CD4-positive, alpha-beta T cell treated with Interferon alpha-2 for 1 hour (primary cell): ENCODE measurements at places on chromosomes 4 and X.

- no peak for DNase-seq
Measured at GRCh38 chrX:117487421-117487820, 629.2 kb downstream of the KLHL13 start.

- DNase-seq: no peak
Measured at GRCh38 chr4:111393781-111394180, 751.5 kb upstream of the FAM241A start.

DNA sequence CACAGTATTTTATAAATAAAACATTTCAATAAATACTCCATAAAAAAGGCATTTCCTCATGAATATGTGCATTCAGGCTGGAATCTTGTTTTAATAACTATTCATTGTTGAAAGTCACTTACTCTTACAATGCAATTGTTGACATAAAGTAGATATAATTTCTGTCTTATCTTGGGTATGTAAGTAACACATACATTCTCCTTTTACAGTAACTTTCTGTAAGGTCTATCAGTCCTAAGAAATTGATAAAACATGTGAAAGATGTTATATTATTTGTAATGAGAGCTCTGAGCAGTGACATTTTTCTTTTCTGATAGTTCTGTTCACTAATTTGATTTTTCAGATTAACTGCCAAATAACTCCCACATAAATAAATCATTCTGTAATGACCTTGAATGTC, 1249.2 kb downstream of the STIM2 start:
- no peak for DNase-seq

DNA sequence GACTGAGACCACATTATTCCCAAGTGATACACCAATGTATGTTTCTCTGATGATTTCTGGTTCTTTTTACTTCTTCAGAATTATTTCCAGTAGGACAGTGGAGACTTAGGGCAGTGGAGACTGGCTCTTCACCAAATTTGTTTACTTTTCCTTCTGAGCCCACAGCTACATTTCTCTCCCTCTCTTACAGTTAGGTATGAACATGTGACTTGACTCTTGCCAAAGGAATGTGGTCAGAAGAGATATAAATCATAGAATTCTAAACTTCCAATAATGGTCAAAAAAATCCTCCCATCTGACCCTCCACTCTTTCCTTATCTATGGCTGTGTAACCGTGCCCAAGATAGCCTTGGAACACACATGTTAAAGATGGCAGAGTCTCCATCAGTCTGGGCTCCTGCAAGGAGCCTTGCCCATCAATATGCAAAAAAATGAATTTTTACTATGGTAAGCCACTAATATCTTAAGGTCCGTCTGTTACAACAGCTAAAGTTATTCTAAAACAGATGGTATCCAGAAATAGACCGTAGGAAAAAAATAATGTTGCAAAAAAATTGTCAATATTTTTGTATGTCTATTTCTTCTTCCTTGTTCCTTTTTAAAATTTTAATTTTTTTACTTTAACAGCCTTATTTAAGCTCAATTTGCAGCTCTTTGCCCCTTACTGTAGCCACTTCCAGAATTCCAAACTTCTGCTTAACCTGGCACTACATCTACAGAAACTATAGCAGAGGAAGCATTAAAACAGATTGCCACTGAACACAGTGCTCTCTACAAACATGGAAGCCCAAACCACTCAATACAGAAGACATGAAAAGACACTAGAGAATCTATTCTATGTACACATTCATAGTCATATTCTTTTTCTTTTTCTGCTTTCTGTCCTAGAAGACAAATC, 260.7 kb downstream of the COL25A1 start:
- DNase-seq: no peak

DNA sequence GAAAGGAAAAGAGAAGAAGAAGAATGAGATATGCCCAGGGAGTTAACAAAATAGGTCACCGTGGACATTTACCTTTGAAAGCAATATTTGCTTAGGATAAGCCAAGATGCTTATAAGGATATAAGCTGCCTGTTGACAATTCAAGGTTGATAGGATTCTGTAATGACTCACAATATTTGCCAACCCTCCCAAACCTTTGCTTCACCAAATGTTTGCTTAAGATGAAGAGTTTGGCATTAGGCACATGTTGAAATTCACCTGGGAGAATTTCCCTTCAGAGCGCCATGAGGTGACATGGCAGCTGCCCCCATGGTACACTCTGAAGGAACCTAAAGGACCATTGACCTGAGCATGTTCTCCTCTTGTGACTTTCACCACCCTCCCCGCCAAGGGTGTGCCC, 4.6 kb downstream of the PALLD start:
- DNase-seq: no peak

GRCh38 chr4:38132843-38133662, 172.9 kb downstream of the PTTG2 start:
- no peak for DNase-seq

DNA sequence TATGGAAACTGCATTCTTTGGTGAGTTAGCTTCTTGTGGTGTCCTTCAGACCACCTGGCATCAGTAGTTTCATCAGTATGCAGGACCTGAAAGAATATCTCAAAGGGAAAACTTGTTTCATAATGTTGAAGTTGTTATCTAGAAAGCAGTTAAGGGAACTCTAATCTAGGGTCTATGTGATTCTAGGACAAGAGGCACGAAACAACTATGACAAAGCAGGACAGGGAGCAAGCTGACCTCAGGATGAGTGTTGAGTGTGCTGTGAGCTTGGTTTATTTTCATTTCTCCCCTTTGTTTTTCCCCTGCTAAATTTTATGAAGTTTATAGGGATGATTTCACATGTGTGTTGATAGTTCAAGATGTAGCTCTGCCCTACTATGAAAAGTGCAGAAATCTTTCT, 65.7 kb downstream of the MXRA5 start:
- no peak for DNase-seq

- DNase-seq: no peak
Measured at GRCh38 chr4:52935317-52935716, 73.2 kb downstream of the RASL11B start.

GRCh38 chr4:186695392-186695791, 28.3 kb downstream of the FAT1 start:
- no peak for DNase-seq

DNA sequence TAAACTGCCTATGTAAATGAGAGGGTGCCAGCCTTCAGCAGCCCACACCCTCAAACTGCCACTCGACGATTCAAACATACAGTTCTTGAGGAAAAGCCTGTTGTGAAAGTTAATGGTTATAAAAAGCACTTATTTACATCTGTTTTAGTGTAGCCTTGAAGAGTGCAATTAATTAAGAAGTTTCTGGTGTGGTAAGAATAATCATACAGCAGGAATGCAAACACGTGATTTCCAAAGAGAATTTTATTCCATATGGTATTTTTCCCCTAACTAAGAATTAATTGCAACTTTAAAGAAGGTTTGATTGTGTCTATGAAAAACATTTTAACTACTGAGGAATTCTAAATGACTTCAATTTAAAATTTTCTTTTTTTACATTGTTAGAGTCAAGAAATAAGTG, 176.3 kb upstream of the PITX2 start:
- no peak for DNase-seq

- DNase-seq: no peak
Measured at GRCh38 chrX:119549327-119550016, 15.7 kb downstream of the STEEP1 start.

DNA sequence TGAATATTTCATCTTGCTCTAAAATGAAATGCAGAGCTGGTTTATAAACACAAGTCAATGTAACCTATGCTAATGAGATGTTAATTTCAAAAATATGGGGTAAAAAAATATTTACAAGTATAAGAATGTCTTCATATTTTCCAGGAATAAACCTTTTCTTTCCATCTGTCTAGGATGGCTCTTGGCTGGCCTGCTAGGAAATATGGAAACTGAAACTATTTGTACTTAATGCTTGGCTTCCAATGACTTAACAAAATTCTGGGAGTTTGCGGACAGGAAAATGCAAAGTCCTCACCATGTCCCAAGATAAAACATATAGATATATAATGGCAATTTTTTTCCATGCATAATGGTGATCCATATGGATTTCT, 168.1 kb downstream of the SCFD2 start:
- no peak for DNase-seq

- no peak for DNase-seq
Measured at GRCh38 chr4:43163101-43163792, 270.7 kb downstream of the GRXCR1 start.

- DNase-seq: no peak
Measured at GRCh38 chr4:38779790-38780189, 3.0 kb downstream of the TLR10 start.

GRCh38 chr4:36824682-36825081, 419.9 kb upstream of the NWD2 start:
- DNase-seq: no peak

DNA sequence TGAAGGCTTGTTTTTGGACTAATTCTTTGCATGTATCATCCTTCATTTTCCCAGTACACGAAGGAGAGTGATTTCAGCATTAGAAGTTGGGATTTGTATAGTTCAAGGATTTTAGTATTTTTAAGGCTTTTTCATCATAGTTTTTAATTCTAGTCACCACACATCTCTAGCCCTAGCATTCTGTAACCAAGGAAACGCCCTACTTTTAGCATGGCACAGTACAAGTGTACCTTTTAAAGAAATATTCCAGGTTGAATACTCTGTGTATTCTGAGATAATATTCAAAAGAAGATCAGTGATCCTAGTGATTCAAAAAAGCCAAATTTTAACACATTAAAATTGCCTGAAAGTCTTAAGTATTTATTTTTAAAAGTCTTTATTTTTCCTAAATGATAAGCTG, 150.5 kb downstream of the RAP1GDS1 start:
- DNase-seq: no peak

DNA sequence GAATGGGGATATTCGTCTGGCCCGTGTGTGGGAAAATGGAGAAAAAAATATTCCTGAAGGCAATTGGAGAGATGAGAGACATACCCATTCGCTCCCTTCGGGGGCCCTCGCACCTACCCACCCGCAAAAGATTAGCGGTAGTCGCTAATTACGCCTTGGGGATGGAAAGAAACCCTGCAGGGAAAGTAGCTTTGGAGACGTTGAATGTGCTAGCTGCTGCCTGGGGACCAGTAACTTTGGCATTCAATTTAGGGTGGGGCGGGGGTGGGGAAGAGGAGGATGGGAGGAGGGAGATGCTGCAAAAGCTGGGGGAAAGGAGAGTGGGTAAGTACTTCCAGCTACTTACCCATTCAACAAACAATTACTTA, 407 bp upstream of the ZC4H2 start:
- DNase-seq: no peak

- no peak for DNase-seq
Measured at GRCh38 chrX:40544343-40545266, 36.2 kb upstream of the ATP6AP2 start.

DNA sequence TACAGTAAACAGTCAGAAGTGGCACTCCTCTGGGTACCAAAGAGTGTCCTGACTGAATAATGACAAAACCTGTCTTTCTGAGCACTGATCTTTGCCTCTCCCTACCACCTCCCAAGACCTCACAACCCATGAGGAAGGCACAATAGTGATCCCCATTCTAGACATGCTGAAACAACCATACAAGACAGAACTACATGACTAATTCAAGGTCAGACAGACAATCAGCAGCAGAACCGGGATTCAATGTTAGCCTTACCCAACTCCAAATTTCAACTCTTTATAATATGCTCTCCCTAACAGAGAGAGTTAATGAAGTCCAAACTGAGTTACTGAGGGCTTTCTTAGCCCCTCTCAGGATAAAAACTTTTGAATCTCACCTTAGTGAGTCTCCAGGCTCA, 71.0 kb downstream of the IRF2 start:
- no peak for DNase-seq

DNA sequence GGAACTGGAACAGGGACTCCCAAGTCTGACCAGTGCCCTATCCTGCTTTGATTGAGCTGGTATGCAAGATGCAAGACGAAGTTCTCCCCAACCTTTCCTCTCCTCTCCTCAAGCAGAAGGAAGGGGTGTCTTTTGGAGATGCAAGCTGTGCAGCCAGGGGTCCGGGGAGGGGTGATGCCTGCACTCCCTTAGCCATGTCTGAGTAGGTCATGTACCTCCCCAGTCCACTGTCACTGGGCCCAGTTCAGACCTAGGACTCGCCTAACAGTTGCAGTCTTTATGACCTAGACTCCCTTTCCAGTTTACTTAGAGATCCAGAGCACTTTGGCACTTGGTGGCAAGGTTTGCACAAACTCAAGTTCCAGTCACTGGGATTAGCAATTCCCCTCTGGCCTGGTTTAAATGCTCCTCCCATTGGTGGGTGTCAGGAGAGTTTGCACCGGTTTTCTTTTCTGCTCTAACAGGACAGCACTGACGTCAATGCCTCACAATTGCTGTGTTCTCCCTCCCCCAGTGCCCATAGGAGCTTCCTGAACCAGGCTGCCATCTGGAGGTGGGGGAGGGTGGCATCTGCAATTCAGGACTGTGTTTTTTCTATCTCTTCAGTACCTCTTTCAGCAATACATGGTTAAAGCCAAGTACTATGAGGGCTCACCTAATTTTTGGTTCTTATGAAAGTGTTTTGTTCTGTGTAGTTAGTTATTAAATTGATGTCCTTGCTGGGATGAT, 782.2 kb downstream of the ARAP2 start:
- DNase-seq: no peak

- no peak for DNase-seq
Measured at GRCh38 chr4:85656759-85657505, 182.0 kb downstream of the ARHGAP24 start.

- DNase-seq: no peak
Measured at GRCh38 chr4:176601124-176601523, 191.6 kb downstream of the VEGFC start.

DNA sequence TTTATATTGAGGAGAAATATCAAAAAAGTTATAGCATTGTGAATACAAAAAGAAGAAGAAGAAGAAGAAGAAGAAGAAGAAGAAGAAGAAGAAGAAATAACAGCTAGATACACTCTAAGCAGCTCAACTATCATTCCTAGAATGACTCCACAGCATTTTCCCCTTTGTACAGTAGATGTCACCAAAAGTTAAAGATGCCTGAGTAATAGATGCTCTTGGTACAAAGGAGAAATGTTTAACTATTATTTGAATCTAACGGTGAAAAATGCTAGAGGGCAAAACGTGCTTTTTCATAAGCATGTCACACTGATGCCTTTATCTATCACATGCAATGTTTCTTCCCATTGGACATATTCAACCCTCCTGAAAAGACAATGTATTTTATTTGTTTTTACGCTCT, 178.4 kb upstream of the GPRIN3 start:
- no peak for DNase-seq

DNA sequence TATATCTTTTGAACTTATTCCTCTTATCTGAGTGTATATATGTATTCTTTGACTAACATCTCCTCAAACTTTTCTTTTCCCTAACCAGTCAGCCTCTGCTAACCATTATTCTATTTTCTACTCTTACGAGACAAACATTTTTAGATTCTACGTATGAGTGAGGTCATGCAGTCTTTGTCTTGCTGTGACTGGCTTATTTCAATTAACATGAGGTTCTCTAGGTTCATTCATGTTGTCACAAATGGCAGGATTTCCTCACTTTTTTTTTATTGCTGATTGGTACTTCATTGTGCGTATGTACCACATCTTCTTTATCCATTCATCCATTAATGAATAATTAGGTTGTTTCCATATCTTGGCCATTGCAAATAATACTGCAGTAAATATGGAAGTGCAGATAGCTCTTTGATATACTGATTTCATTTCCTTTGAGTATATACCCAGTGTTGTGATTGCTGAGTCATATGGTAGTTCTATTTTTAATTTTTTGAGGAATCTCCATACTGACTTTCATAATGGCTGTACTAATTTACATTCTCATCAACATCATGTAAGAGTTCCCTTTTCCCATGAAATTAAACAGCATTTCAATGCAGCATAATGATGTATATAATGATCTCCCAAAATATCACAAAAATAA, 80.1 kb downstream of the HS3ST1 start:
- DNase-seq: no peak
